ENCODE measurements at places on chromosomes 7 and 10. TPM values are rescaled to one million over a fixed set of nuclear protein-coding genes. Genes with fewer than 3 reads are reported as not detected.

Gene LRRD1
- not detected for total RNA-seq

Gene PRF1
- not detected for total RNA-seq

Gene HOXA2
- total RNA-seq: 6.5 TPM

Gene CDNF
- 0.48 TPM for total RNA-seq

Gene NSUN5
- 62.2 TPM for total RNA-seq

Gene CTAGE6
- total RNA-seq: not detected

Gene LRWD1
- total RNA-seq: 57.9 TPM

Gene CPXM2
- total RNA-seq: not detected

Gene FGF8
- total RNA-seq: not detected

Gene DAGLB
- total RNA-seq: 46.7 TPM

Gene ZSWIM8
- total RNA-seq: 49.2 TPM

Gene OR2A42
- total RNA-seq: not detected

Gene OR2A7
- 6.0 TPM for total RNA-seq

Gene CNNM1
- total RNA-seq: not detected

Gene GJD4
- not detected for total RNA-seq

Gene FZD1
- 2.8 TPM for total RNA-seq

Gene HHEX
- 5.8 TPM for total RNA-seq

Gene PTPN20
- 19.1 TPM for total RNA-seq

Gene TMEM213
- total RNA-seq: not detected

Gene PIP
- total RNA-seq: not detected

All from PC-9 (cell line).